ENCODE measurements at places on chromosomes 12 and 14. TPM values are rescaled to one million over a fixed set of nuclear protein-coding genes. Genes with fewer than 3 reads are reported as not detected.

DNA sequence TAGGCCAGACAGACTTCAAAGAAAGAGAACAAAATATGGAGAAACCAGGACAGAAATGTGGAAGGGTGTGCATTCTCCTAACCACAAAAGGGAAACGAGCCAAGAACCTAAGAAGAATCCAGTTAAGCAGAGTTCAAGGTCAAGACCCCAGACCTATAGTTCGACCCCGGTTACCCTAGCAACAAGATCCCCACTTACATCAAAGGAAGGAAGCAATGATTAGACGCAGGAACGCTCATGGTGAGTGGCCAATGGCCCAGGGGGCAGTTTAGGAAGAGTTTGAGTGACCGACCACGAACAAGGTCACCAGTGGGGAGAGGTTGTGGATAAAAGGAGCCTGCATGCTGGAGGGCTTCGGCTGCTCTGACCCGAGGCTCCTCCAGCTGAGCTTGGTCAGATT, 36.2 kb downstream of the OAS2 start:
- no peak for DNase-seq

- no peak for DNase-seq
Observed at GRCh38 chr14:77623201-77623600, 6.8 kb upstream of the SPTLC2 start.

The EXOC3L4 gene
- not detected for total RNA-seq

The TSPAN11 gene
- total RNA-seq, result not detected

The METTL3 gene
- 60.6 TPM for total RNA-seq
